ENCODE measurements at places on chromosomes 1 and 21. TPM values are rescaled to one million over a fixed set of nuclear protein-coding genes. Genes with fewer than 3 reads are reported as not detected.
A peak's percentile ranks its signal among the peaks of the same experiment; 100 is the strongest.

GRCh38 chr1:111989531-111990025, at the start of gene KCND3:
Gene KCND3 (minus strand): TSS chr1:111989668.
- H3K4me1 ChIP-seq: peaks cover 8% of the 10 kb centered on the region
- H3K4me3 ChIP-seq: peak within 1 kb of the TSS; percentile 24
- DNase-seq: peak; percentile 25

- H3K4me1 ChIP-seq: no peaks in the 10 kb centered on the region
- no peak for DNase-seq
- no peaks in the 10 kb centered on the region for H3K36me3 ChIP-seq
- H3K4me3 ChIP-seq: no peak overlapping the region
These were observed 136.4 kb upstream of the ADGRL2 start for GRCh38 chr1:81664341-81664740.

GRCh38 chr1:32263744-32264143, 12.7 kb downstream of the LCK start:
- H3K4me1 ChIP-seq: peaks cover 59% of the 10 kb centered on the region
- DNase-seq: peak; percentile 58
- peak overlapping the region; percentile 96 for H3K27ac ChIP-seq
- no peaks in the 10 kb centered on the region for H3K27me3 ChIP-seq
- H3K36me3 ChIP-seq: peaks cover 43% of the 10 kb centered on the region
- H3K4me3 ChIP-seq: peak overlapping the region; percentile 63

DNA sequence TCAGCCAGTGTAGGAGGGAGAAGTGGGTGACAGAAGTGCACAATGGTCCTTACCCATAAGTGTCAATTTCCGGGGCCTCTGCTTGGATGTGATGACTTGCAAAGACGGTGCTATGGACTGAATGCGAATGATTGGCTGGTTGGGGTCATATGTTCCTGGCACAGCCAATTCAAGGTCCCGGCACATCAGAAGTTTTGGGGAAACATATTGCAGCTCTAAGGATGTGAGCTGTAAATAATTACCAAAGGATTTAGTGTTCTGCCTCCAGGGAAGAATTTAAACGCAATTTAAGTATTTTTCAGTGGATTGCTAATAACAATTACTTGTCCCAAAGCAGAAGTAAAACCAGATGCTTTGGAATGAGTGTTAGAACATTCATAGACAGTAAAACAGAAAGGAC, 26.9 kb upstream of the EXOSC10 start:
- H3K4me3 ChIP-seq: no peak overlapping the region
- DNase-seq: no peak
- peaks cover 56% of the 10 kb centered on the region for H3K36me3 ChIP-seq

DNA sequence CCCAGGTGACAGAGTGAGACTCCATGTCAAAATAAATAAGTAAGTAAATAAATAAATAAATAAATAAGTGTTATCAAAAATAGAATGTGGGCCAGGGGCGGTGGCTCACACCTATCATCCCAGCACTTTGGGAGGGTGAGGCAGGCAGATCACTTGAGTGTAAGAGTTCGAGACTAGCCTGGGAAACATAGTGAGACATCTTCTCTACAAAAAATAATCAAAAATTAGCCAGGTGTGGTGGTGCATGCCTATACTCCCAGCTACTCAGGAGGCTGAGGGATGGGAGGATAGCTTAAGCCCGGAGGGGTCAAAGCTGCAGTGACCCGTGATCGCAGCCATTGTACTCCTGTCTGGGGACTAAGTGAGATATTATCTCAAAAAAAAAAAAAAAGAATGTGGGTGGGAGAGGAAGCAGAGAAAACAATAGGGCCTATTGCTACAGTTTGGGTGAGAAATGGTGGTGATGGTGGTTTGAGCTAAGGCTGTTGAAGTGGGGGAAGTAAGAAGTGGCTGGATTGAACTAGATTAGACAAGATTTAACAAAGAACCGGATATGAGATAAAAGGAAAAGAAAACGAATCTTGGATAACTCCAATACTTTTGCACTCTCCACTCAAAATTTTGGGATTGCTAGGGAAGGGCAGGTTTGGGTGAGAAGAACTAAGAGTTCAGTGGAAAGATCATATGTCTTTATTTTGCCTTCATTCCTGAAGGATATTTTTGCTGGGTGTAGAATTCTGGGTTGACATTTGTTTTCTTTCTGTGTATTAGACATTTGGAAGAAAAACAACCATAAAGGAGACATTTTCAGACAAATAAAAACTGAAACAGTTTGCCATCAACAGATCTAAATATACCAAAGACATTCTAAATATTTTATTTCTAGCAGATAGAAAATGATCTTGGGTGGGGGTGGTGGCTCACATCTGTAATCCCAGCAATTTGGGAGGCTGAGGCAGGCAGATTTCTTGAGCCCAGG, 57.1 kb upstream of the SPOCD1 start:
- H3K4me3 ChIP-seq: peak overlapping the region; percentile 29
- no peaks in the 10 kb centered on the region for H3K27me3 ChIP-seq
- peaks cover 36% of the 10 kb centered on the region for H3K4me1 ChIP-seq
- peak overlapping the region; percentile 94 for H3K27ac ChIP-seq
- peak; percentile 68 for DNase-seq

DNA sequence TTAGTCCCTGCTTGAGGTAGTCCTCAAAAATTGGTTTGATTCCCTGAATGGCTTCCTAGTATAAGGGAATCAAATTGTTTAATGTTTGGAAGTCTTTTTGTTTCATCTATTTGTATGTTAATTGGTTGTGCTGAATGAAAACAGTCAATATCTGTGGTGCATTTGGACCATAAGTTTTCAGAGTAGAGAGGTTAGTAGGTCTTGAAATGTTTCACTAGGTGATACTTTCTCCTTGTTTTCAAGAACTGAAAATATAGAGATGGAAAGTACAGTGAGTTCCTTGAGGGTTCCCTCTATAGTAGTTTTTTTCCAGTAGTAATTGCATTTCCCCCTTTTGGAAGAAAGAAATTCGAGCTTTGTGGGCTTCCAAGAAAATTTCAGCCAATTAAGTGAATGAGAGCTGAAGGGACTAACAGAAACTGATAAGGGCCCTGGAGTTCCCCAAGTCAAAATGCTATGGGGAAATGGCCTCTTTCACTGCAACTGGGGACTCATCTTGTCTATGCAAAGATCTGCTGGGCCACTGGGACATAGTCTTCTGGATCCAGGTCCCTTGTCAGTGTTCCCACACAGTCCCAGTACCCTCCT, 18.6 kb upstream of the CEP350 start:
- H3K4me3 ChIP-seq: no peak overlapping the region
- H3K4me1 ChIP-seq: no peaks in the 10 kb centered on the region
- H3K27me3 ChIP-seq: peaks cover 38% of the 10 kb centered on the region
- DNase-seq: no peak

- DNase-seq: no peak
- H3K36me3 ChIP-seq: no peaks in the 10 kb centered on the region
- no peaks in the 10 kb centered on the region for H3K4me1 ChIP-seq
- no peak overlapping the region for H3K4me3 ChIP-seq
These were observed 720.7 kb upstream of the CXADR start for GRCh38 chr21:16792101-16792500.

- peaks cover 30% of the 10 kb centered on the region for H3K36me3 ChIP-seq
- H3K4me3 ChIP-seq: peak overlapping the region; percentile 12
- H3K4me1 ChIP-seq: peaks cover 74% of the 10 kb centered on the region
- no peak for DNase-seq
- no peak overlapping the region for H3K27ac ChIP-seq
These were observed 9.7 kb downstream of the SKI start for GRCh38 chr1:2237773-2238172.

GRCh38 chr1:3492545-3493246, 38.2 kb downstream of the ARHGEF16 start:
- H3K4me3 ChIP-seq: no peak overlapping the region
- peaks cover 5% of the 10 kb centered on the region for H3K4me1 ChIP-seq
- H3K27ac ChIP-seq: no peak overlapping the region
- DNase-seq: no peak

GRCh38 chr1:8966606-8967005, 20.9 kb downstream of the CA6 start:
- H3K4me3 ChIP-seq: peak overlapping the region; percentile 99
- peaks cover 87% of the 10 kb centered on the region for H3K36me3 ChIP-seq
- no peaks in the 10 kb centered on the region for H3K27me3 ChIP-seq
- H3K27ac ChIP-seq: peak overlapping the region; percentile 87

DNA sequence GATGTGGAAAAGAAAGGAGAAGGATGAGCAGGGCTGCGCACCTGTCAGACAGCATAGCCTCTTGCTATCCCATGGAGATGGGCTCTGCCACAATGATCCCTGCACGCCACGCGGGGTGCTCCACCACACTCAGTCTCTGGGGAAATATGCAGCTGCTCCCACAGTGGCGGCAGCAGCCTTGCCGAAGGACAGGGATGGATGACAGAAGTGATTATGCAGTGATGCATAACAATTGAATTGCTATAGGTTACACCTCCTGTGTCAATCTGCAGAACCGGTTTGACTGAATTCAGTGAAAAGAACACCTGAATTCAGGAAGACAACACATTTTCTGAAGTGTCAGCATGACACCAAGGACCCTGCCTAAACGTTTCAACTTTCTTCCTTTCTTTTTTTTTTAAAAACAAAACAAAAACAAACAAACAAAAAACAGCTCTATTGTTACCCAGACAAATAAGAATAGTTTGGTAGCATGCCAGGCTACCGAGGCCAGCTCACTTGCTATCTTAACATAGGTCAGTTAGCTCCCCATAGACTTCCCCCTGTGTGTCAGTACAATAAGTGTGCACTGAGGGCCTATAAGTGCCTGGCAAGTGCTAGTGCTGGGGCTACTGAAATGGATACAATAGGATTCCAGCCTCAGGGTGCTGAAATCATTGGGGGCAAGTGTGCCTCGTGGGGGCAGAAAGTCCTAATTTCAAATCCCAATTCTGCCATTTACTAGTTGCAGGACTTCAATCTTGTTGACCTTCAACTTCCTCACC, 127.6 kb upstream of the LMO4 start:
- no peak overlapping the region for H3K27ac ChIP-seq
- H3K27me3 ChIP-seq: peaks cover 39% of the 10 kb centered on the region
- no peak for DNase-seq
- peaks cover 7% of the 10 kb centered on the region for H3K4me1 ChIP-seq
- H3K4me3 ChIP-seq: no peak overlapping the region

DNA sequence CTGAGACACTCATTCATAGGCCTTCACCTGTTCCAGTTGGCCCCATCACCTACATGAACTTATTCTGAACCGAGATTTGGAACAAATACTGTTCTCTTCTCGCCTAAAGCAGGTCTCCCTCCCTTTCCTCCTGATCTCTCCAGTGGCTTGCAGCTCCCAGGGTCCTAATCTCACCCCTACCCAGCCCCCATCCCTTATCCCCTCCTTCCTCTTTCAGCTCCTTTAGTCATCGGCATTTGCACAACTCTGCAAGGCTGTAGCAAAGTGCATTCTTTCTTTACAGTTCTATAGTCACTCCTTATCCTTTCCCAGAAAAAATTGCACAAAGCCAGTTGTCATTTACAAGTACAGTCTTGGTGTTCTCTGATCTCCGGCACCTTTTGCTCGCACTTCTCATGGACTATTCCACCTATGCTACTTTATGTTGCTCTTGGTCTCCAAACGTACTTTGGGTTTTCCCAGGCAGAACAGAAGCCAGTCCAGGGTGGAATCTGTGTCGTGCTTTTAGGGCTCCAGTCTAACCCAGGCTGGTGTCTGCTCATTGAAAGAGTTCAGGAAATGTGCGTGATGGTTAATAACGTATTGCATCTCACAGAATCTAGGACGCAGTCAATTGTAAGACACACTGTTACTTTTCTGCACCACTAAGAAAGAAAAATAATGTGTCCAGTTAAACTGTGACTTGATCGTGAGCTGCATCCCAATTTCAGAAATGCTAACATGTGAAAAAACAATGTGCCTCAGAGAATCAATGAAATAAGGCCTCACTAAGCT, 965 bp downstream of the ABCA4 start:
- no peak overlapping the region for H3K27ac ChIP-seq
- H3K4me1 ChIP-seq: no peaks in the 10 kb centered on the region
- no peak overlapping the region for H3K4me3 ChIP-seq
- peaks cover 17% of the 10 kb centered on the region for H3K27me3 ChIP-seq

DNA sequence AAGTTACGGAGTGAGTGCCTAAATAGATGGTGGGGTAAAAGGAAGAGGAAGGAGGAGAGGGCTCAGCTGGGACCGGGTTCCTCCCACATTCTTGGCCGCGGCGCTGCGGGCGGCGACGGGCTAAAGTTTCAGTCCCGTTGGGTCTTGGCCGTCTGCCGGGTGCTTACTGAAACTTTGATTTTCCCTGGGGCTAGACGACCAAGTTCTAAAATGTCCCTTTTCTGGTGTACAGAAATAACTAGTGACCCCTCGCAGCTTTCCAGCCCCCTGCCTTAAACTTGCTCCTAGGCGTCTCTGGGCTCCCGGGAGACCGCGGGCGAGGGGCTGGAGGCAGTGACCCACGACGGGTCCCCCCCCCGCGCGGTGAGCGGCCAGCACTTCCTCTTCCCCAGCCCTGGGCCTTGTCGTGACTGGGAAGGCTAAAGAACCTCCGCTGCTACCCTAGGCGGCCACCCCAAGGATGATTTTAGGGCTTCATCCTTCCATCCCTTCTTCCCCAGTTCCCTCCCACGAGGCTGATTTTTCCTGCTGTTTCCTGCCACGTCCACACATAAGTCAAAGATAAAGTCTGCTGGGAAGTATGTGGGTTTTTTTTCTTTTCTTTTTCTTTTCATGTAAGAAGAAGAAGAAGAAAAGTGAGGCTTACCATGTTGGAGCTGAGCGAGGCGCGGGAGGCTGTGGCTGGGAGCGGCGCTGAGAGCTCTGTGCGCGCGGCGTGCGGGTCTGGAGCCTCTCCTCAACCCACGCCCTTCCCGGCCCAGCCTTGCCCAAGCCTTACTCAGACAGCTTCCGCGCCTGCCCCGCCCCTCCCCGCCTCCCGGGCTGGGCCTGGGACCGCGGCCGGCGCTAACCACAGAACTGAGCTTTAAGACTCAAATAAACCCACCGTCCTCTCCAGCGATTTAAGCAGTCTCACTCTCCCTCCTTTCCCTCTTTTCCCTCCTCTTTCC, at the start of gene S100A11:
S100A11 (minus strand) TSS at position 738 of the 950 bp plus-strand sequence; CDS start at position 649, 89 bp downstream.
- peaks cover 40% of the 10 kb centered on the region for H3K36me3 ChIP-seq
- H3K27ac ChIP-seq: peak within 1 kb of the TSS; percentile 98

- H3K4me3 ChIP-seq: no peak overlapping the region
- H3K27ac ChIP-seq: no peak overlapping the region
- no peaks in the 10 kb centered on the region for H3K27me3 ChIP-seq
- DNase-seq: no peak
- no peaks in the 10 kb centered on the region for H3K4me1 ChIP-seq
These were observed 9.3 kb upstream of the C8A start for GRCh38 chr1:56845343-56845742.

The MAP10 gene
- 3.1 TPM for total RNA-seq

The CLCA1 gene
- not detected for total RNA-seq

The LCE1D gene
- total RNA-seq: not detected

The LCE2A gene
- not detected for total RNA-seq

The C8B gene
- not detected for total RNA-seq

The ZYG11B gene
- 6.8 TPM for total RNA-seq

The LYSMD1 gene
- 4.3 TPM for total RNA-seq

The RHEX gene
- not detected for total RNA-seq

The TMEM81 gene
- 2.3 TPM for total RNA-seq

The C1orf53 gene
- total RNA-seq: 0.97 TPM

The DENND2D gene
- total RNA-seq: 262 TPM

The TSNAX gene
- 37.2 TPM for total RNA-seq

The LRRC7 gene
- total RNA-seq: 0.08 TPM

Data from activated CD8-positive, alpha-beta T cell treated with anti-CD3 and anti-CD28 coated beads, Interleukin-2, amount 10 ng/mL, durations not matched to agents 7 days and 5 days (primary cell).